ENCODE measurements at places on chromosomes 2 and 18.

DNA sequence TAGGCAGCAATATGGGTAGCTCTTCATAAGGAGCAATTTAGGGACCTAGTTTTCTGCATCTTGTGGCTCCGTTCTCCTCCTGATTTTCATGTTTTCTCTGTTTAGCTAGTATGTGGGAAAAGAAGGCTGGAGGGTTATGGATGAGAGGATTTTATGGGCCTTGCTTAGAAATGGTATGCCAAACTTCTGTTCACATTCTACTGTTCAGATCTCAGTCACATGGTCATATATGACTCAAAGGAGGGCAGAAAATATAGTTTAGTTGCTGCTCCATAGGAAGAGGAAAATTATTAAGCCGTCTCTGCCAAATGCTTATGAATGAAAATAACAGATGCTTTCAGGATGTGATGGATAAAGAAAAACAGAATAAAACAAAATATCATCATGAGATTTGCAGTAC is 361.8 kb upstream of the CWC22 start:
- no peak for DNase-seq

DNA sequence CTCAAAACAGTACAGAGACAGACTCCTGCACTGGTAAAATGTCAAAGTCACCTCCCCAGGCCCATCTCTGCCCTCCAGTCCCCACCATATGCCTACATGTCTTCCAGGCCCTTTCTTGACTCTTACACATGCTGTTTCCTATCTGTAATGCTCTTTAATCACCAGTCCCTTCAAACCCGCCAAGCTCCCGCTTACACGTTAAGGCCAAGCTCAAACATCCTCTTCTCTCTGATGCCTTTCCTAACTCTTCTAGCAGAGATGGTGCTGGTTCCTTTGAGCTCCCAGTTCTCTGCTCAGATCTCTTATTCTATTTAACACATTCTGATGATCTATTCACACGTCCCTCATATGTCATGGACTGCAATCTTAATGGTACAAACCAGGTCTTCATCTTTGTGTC is 5.0 kb downstream of the EVA1A start:
- DNase-seq = no peak

DNA sequence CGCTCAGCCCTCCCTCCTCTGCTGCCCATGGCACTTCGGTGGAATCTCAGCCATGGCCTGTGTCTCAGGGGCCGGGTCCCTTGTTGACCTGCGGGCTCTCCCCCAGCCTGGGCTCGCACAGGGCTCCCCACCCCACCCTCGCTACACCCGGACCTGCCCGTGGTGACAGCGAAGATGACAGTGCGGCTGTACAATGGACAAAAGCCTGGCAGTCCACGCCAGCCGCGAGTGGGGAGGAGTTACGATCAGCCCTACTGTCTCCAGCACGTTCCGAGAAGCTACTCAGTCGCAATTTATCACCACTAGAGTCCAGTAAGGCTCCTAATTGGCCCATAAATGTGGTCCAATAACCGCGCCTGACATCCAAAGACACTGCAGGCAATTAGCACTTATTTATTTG is 31.6 kb downstream of the GBX2 start:
- no peak for DNase-seq

DNA sequence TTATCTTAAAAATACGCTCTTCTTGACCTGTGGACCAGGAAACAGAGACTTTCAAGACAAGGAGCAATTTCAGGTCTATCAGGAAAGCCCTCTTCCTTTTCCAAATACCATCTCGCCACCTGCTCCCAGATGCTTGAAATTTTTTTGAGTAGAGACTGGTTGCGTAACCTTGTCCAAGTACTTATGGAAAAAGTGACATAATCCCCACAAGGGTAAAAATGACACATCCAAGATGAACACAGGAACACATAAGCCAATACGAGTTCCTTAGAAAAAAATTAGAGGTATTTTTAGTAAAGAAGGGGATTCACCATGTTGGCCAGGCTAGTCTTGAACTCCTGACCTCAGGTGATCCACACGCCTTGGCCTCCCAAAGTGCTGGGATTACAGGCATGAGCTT is 1.8 kb downstream of the SERPINB13 start:
- no peak for DNase-seq

GRCh38 chr2:135030826-135031225 is 16.4 kb downstream of the MAP3K19 start:
- DNase-seq = no peak

GRCh38 chr18:32208577-32208976 is 18.7 kb downstream of the MEP1B start:
- DNase-seq = no peak

DNA sequence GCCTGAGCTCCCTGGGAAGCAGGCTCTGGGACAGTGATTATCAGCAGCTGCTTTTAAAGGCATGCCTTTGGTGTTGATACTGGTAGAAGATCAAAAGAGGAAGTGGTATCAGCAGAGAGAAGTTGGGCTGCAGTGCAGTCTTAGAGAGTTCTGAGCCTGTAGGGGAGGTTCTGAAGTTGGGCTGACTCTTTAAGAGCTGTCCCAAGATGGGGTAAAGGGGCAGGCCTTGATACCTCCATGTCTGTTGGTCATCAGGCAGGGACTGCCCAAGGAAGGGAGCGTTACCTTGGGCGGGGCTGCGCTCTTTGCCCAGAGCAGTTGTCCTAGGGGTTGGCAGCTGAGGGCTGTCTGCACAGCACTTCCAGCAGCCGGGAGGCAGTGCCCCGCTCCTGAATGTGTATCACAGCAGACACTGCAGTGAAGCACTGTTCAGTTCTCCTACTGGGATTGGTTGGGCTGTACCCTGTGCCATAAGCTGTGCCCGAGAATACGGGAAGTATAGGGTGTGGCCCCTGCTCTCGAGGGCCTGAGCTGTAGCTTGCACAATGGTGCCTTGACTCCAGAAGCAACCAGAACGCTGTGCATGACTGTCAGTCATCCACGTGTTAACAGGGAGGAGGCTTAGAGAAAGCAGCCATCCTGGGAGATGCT is 177.0 kb downstream of the CTIF start:
- DNase-seq = no peak

- no peak for DNase-seq
Measured at GRCh38 chr18:35653392-35654135, 72.0 kb downstream of the GALNT1 start.

GRCh38 chr2:101762451-101763171 is 65.1 kb downstream of the MAP4K4 start:
- DNase-seq = peak; percentile 16

DNA sequence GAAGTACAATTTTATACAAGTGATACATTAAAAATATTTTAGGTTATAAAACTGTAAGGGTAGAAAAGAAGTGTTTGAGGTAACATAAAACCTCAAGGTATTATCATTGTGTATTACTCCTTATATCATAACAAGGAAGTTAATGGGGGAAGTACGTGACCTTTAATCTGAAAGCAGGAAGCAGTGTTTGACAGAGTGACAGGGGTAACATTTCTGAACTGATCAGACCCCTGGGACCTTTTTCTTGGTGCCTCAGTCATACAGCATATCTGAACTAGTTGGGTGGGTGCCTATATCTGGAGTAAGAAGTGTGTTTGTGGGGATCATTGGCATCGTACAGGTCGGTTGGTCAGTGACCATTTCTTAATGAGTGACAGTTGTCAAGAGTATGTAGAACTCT is 43.0 kb downstream of the MALT1 start:
- DNase-seq = no peak

GRCh38 chr2:188345020-188345419 is 53.3 kb downstream of the GULP1 start:
- no peak for DNase-seq

DNA sequence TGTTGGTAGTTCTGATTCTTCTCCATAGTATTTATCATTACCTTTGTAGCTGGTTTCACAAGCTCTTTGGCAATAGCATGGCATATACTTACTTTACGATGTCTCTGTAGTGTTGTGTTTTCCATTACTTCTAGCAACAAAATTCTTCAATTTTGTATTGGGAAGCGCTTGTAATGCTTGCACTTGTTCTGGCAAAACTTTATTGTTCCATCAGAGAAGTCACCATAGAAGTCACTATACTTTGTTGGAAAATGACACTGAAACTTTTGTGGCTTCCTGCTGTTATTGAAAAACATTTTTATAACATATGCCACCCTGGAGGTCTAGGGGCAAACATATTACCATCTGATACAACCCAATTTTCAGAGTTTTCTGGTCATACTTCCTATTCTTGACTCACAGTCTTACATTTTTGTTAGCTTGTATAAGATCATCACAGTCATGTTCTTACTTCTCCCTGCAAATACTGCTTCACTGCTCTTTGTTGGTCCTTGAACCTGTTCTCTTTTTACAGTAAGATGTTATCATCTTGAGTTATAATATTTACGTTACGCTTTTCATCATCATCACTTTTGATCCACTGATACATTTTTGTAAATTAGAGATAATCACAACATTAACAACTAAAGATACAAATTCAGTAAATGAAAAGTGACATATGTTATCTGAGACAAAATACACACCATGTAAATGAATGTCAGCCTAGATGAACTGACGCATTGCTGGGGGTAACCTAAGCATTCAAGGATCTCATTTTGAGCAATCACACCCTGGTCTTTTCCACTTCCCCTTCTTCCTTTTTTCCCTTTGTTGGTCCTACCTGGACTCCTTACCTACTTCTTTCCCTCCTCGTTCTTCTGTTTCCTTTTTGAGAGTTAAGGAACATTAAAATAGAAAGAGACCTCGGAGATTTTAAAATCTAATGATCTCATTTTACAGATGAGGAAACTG is 33.3 kb upstream of the CXCR4 start:
- DNase-seq = no peak

- no peak for DNase-seq
Measured at GRCh38 chr2:25825238-25825637, 53.0 kb downstream of the ASXL2 start.

- DNase-seq = peak; percentile 51
Measured at GRCh38 chr2:205758051-205758450, 75.8 kb downstream of the NRP2 start.

- DNase-seq = no peak
Measured at GRCh38 chr2:240441326-240441992, 6.0 kb downstream of the GPC1 start.

- DNase-seq = no peak
Measured at GRCh38 chr2:70608373-70608772, 54.7 kb upstream of the TGFA start.

DNA sequence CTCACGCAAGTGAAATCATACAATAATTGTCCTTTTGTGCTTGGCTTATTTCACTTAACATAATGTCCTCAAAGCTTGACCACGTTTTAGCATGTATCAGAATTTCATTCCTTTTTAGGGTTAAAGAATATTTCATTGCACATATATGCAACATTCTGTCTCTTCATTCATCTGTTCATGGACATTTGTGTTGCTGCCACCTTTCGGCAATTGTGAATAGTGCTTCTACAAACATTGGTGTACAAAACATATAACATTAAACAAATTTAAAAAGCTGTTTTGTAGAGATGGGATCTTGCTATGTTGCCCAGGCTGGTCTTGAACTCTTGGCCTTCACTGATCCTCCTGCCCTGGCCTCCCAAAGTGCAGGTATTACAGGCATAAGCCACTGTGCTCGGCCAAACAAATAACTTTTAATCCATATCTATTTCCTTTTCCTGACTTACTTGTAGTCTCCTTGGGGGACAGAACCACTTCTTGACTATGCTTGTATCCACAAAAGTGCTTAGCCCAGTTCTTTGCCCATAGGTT is 209.3 kb downstream of the SLC4A3 start:
- peak; percentile 29 for DNase-seq

- no peak for DNase-seq
Measured at GRCh38 chr2:88303865-88304264, 133.7 kb downstream of the THNSL2 start.

GRCh38 chr18:36782710-36783109 is 46.1 kb downstream of the TPGS2 start:
- no peak for DNase-seq

DNA sequence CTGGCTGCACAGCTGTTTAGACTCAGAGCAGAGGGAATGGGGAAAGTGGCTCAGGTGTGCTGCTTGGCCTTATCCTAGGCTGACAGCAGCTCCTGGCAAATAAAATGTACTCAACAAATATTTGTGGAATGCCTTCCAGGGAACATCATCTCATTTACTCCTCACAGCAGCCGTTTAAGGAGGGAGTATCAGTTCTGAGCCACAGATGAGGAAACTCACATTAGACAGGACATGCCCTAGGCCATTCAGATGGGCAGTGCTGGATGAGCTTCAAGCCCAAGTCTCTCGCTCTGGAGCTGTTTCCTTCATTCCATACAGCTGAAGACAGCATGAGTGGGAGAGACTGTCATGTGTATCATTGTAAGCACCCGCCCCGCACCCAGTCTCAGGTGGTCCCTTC is 129.6 kb upstream of the CNGA3 start:
- no peak for DNase-seq

DNA sequence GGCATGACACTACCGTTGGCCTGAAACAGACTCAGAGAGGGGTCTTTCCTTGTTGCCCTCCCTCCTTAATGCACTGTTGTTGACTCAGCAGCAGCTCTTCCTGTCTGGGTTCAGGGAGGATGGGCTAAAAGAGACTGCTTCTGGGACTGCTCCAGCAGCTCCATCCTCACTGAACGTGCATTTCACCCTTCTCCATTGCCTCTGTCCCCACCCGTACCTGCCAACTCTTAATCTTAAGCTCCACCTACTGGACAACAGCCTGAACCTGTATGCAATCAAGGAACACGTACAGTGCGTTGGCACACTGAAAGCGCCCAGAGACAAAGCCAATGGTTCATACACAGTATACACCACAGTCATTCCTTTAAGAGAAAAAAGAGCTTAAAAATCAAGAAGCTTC is 230.8 kb upstream of the RAB6C start:
- peak; percentile 46 for DNase-seq

DNA sequence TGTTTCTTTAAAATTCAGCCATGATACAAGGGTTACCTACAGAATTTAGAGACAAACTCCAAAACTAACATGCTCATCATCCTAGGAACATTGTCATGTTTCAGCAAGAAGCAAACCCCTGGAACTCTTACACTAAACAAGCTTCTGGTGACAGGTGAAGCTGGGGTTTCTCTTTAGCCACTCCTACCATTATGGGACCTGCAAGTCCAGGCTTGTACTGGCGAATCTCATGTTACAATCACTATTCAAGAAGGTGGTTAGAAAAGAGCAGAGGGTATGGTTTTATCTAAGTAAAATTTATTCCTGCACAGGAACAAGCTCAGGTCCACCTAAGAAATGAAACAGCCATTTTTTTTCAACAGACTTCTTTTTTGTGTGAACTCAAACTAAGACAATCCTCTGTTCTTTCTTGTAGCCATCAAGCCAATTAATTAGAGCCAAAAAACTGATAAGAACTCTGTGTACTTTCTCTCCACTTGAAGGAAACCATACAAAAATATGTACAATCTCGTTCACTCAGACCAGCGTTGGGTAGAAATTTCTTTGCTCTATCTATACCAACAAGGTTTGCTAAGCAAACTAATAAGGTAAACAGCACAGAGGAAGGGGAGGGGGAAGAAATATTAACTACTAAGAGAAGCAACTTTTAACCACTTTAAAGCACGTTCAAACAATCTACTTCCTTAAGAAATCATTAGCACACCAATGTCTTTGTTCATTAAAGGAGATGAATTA is 63.3 kb upstream of the NEDD4L start:
- DNase-seq = peak; percentile 39

- no peak for DNase-seq
Measured at GRCh38 chr2:105675841-105676240, 68.9 kb upstream of the NCK2 start.
